BE2C (cell line): ENCODE measurements at places on chromosomes 13 and 19.
A peak's percentile ranks its signal among the peaks of the same experiment; 100 is the strongest.

DNA sequence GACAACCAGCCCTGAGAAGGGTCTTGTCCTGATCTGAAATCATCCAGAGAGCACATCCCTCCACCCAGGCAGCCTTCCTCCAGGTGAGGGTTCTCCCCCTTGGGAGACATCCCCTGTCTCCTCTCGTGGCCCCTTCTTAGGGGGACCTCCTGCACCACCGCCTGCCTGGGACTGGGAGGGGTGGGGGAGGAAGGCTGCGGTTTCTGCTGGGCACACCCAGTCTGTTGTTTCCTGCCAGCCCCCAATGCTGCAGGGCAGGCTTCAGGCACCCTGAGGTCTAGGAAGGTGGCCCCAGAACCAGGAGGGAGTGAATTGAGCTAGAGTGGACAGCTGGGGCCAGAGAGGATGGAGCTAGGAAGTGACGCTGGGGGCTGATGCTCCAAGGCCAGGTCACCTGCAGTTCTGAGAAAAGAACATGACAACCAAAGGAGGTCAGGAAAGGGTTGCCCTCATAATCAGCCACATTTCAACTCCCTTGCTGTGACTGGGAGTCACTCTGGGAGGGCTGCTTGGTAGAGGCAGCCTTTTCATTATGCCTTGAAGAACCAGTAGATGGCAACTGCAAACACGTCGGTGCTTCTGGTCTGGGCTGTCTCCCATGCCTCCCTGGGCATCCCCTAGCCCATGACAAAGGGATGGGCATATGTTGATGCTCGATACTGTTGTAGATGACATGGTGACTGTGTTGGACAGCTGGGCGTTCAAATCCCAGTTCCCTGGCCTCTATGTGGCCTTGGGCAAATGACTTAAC, 1.4 kb downstream of the ARHGEF18 start:
- DNase-seq, result no peak

GRCh38 chr19:38974624-38975213, 823 bp downstream of the FBXO17 start:
- no peak for DNase-seq

GRCh38 chr13:39942552-39943273, 287.3 kb downstream of the COG6 start:
- DNase-seq, result peak; percentile 75

DNA sequence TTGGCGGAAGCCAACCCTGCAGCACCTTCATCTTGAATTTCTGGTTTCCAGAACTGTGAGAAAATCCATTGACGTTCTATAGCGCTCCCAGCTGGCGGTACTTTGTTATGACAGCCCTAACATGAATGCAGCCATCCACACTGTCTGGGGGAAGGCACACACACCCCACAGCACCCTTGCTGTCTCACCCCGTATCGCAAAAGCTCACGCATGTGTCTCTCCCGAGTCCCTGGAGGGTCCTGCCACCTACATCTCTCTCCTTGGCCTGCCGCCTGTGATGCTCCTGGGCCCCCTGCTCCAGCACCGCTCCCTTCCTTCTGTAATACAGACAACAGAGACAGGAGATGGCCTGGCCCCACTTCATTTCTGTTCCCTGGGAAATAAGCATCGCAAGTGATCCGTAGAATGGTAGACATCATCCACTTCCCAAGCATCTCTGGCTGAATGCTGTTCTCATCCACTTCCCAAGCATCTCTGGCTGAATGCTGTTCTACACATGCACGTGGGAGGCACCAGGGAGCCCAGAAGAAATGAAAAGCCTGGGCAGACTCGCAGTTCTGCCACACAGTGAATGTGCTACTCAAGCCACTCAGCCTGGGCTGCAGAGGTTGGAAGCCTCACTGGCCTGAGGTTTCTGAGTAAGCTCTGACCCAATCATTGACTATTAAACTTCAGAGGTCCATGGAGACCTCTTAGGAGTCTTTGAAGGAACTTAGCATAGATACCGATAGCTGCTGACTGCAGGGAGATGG, 29.6 kb downstream of the EPN1 start:
- no peak for DNase-seq

DNA sequence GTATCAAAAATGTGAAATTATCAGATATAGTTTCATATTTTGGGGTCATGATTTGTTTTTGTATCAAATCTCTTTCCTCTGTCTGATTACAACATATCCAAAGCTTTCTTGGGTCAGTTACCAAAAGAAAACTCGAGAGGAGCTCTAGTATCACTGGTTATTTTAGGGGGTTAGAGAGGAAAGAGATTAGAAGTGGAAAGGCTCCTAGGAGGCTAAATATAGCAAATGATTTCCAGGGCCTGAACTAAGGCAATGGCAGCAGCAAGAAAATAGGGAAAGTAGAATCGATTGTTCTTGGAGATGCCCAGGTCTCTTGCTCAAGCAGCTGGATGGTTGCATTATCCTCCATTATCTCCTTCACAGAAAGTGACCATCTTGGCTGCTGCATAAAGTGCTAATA, 72.9 kb downstream of the NHLRC3 start:
- DNase-seq, result no peak

- peak; percentile 50 for DNase-seq
These were observed 6.6 kb upstream of the DAPK3 start for GRCh38 chr19:3977242-3978143.

GRCh38 chr13:97125810-97126738, 96.1 kb upstream of the MBNL2 start:
- DNase-seq, result peak; percentile 31

- peak; percentile 81 for DNase-seq
These were observed at the start of gene NEK5 for GRCh38 chr13:52128714-52129700. TSS of gene NEK5 (minus strand) at chr13:52129073. CDS start at chr13:52127482, 1,591 bp downstream.

DNA sequence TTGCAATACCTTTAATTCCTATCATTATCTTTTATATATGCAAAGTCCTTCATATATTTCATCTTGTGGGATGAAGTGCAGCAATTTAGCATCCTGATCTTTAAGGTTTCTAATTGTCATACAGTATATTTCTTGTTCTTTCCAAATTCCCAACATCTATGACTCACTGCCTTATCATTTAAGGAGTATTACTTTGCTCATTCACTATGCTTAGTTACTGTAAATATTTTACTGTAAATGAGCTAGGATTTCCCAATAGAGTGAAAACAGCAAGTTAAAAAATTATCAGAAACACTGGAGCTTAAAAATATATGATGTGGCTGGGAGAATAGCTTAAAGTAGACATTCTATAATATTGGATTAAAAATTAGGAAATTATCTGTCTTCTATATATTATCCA, 69.9 kb downstream of the SLITRK6 start:
- no peak for DNase-seq

- DNase-seq, result no peak
These were observed 97.3 kb downstream of the GGACT start for GRCh38 chr13:100491164-100491842.

- DNase-seq, result no peak
These were observed 86.8 kb upstream of the SCEL start for GRCh38 chr13:77448689-77449088.

GRCh38 chr13:77377016-77377415, 50.1 kb upstream of the MYCBP2 start:
- DNase-seq, result no peak

GRCh38 chr13:54394085-54394700, 1365.6 kb downstream of the OLFM4 start:
- DNase-seq, result no peak

DNA sequence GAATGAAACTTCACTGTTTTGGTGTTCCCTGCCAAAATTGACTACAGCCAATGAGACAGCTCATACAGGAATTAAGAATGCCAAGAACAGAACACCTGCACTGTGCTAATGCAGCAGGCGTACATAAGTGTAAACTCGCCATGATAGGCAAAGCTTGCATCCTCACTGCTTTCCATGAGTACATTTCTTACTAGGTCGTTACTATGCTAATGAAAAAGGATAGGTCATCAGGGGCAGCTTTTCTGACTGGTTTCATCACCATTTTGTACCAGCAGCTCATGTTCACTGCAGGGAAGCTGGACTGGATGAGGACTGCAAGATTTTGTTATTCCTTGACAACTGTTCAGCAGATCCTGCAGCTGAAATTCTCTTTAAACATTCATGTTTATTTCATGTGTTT, 1383.8 kb downstream of the EFNB2 start:
- DNase-seq, result no peak

DNA sequence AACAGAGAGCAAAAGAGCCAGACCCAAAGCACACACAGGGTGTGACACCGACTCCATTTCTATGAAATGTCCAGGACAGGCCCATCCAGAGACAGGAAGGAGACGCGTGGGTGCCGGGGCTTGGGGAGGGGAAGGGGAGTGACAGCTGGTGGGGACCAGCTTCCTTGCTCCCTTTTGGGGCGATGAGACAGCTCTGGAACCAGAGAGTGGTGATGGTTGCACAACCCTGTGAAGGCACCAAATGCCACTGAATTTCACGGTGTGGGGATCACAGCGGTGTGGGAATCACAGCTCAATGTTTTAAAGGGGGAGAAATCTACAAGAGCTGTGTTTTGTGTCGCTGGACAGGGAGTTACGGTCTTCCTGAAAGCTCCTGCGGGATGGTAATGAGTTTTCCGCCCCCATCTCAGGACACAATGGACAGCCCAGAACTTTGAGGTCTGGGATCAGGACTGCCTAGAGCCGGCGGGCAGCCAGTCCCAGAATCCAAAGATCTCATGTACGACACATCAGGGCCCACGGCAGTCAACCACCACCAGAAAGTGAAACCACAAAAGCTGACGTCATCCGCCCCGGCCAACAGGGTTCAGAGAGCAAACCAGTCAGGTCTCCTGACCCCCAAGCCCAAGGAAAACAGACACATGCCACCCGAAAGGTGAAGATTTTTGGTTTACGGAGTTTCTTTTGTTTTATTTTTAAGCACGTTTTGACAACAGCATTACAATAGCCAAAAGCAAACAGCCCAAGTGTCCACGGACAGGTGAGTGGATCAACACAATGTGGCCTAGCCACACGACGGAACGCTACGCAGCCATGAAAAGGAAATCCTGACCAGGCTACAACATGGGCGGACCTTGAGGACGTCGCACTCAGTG, 7.3 kb downstream of the SGTA start:
- DNase-seq, result no peak

GRCh38 chr13:73704587-73704986, 429.6 kb downstream of the KLF12 start:
- DNase-seq, result no peak

DNA sequence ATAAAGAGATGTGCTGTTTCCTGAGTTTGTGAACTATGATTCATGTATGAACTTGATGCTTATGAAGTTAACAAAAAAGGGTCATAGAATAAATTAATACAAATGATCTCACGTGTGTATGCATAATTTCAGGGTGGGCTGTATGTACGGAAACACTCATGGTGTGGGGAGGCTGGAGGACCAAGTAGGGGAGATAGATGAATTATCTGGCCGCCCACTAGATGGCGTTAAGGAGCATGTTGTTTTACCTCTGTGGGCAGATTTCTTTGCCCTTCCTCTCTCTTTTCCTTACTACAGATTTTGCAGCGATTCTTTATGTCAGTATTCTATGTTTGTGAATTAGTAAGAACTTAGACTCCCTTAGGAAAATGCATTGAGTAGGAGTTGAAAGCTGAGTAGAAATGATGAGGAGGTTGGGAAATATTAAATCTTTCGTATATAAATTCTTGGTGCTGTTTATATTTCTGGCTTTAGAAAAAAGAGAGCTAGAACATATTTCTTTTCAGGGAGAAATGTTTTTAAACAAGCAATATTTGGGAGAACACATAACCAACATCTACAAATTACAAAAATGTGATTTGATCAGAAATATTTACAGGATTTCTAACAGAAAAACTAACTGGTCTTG, 47.4 kb upstream of the TMTC4 start:
- DNase-seq, result peak; percentile 66

DNA sequence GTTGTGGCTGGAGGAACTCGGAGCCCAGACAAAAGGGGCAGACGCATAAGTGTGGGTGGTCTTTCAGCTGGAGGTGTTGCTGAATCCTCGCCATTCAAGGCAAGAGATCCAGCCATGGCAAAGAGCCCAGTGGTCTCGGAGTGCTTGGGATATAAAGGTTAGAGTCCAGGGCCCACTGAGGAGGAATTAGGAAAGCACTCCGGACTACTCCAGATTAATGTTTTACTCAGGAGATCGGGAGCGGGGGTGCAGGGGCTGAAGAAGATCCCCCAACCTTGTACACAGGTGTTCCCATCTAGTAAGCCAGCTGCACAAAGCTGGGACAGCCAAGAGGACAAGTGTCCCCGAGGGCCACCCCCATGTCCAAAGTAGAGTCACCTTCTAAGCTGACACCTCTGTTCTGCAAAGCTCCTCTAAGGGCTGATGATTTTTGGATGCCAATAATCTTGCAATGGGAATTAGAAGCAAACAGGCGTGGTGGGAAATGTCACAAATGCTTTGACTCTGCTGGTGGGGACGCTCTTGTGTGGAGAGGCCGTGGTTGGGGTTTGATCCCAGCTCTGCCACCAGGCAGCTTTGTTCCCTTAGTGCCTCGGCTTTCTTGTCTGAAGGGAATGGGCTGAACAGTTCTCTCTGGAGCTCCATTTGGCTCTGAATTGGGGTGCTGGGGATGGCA, 194.3 kb upstream of the SOX1 start:
- no peak for DNase-seq

GRCh38 chr19:14733574-14733973, 43.7 kb downstream of the ZNF333 start:
- no peak for DNase-seq

- no peak for DNase-seq
These were observed 4.2 kb downstream of the CEACAM19 start for GRCh38 chr19:44675521-44675920.

GRCh38 chr13:107209824-107210722, 642.1 kb upstream of the ARGLU1 start:
- no peak for DNase-seq

DNA sequence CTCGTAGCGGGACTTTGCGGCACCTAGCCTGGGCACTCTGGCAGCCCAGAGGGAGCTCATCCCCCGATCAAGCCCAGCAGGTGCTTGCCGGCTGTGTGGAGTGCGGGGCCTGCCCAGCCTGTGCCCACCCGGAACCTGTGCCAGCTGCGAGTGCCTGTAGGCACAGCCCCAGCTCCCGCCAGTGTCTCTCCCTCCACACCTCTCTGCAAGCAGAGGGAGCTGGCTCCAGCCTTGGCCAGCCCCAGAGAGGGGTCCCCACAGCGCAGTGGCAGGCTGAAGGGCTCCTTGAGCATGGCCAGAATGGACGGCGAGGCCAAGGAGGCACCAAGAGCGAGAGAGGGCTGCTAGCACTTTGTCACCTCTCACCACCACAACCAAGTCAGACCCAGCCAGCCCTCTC, 55.5 kb upstream of the C1QTNF9B start:
- no peak for DNase-seq

DNA sequence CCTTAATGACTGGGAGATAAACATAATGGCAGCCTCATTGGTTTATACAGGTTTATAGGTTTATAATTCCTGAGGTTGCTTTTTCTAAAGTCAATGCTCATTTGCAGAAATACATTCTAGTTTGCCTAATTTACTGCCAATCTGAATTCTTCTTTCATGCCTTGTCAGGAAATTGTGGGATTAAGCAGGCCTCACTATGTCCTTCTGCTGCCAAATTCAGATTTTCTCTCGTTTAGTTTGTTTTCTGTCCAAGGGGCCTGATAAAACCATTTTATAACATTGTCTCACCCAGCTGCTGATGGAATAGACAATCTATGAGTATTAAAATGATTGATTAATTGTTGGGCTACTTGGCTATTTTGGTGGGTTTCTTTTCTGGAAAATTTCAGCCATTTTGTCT, 42.4 kb upstream of the OBI1 start:
- DNase-seq, result no peak
